Upper lobe of right lung (tissue), 1 donor: ENCODE measurements at places on chromosomes 16 and 17.

DNA sequence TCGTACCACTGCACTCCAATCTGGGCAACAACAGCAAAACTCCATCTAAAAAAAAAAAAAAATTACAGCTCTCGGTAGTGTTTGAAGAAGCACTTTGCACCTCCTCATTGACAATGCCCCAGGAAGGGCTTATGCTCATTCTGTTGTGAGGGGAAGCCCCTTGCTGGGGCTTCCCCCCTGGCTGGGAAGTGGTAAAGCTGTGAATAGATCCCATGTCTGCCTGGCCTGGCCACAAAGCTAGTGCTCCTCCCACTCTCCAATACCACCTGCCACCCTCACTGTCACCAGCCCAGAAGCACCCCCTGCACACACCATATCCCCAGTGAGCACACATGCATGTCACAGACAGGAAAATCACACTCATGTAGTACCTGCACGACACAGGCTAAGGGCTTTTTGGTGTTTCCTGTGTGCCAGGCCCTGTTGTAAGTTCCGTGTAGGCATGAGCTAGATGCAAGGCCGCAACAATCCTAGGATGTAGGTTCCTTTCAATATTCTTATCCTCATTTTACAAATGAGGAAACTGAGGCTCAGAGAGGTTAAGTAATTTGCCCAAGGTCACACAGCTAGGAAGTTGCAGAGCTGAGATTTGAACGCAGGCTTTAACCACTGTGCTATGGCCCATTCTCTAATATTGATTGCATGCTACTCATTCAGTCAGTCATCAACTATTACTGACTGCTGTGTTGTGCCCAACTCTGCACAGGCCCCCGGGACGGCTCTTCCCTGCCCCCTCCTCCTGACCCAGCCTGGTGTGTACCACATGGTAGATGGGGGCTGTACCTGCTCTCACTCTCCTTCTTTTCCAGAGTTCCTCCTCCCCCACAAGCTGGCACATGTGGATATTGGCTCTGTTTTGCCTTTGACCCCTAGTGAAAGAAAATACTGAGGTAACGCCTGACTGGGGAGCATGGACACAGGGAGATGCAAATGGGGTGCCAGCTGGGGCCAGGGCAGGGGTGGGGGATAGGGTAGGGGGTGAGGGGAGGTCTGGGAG lies 11.9 kb upstream of the COL1A1 start:
- DNase-seq = no peak

DNA sequence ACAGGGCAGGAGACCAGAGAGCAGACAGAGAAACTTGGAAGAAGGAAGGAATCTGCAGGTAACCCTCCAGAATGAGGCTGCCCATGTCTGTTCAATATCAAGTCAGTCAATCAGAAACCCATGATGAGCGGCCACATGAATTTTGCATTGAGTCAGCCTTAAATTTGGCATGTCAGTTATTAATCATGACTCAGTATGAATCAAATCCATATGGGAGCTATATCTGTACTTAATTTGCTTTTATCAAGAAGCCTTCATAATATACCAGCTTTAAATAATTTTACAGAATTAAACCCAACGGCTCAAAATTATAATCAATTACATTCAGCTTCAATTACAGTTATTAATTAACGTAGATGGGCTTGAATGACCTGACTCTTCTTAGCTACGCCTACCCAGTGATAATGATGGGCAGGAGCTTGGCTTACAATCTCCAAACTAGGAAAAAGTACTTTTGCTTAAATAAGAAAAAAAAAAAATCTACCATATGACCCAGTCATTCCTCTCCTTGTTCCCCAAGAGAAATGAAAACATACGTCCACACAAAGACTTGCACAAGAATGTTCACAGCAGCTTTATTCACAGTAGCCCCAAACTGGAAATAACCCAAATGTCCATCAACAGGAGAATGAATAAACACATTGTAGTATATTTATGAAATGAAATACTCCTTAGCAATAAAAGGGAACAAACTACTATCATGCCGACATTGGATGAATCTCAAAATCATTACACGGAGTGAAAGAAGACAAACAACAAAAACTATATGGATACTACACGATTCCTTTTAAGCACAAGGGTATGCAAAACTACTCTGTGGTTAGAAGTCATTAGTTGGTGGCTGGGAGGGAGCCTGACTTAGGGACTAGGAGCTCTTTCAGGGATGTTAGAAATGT lies 48.6 kb downstream of the SLC39A11 start:
- no peak for DNase-seq

DNA sequence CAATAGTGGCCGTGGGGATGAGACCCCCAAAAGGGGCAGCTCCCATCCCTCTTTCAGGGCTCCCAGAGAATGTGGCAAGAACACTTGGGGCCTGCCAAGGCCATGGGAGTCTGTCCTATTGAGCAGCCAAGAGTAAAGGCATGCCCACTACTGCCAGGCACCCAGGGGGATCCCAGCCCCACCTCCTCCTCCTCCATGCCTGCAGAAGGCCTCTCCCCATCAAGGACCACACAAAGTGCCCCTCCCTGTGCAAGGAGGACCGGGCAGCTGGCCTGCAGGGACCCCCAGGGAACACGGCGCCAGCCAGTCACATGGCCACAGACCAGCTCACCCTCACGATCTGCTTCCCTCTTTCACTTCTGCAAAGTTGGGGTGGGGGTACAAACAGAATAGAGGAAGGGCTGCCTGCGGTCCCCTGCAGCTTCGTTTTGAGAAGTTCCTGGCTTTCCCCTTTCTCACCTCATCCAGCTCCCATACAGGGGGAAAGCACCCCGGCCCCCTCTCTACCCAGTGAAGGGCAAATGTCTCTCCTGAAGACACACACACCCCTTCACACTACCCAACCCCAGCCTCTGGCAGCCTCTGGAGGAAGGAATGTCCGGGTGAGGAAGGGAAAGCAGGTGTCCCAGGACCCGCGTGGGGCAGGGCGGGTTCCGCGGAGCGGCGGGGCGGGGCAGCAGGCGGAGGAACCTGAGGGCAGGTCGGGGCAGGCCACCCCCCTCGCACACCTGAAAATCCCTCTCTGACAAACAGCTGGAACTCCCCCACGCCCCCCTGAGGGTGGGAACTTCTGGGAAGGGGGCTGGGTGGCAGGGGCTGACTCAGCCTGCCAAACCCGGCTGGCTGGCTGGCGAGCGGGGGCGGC lies 2.0 kb downstream of the PPP1R9B start:
- DNase-seq = peak; percentile 84

DNA sequence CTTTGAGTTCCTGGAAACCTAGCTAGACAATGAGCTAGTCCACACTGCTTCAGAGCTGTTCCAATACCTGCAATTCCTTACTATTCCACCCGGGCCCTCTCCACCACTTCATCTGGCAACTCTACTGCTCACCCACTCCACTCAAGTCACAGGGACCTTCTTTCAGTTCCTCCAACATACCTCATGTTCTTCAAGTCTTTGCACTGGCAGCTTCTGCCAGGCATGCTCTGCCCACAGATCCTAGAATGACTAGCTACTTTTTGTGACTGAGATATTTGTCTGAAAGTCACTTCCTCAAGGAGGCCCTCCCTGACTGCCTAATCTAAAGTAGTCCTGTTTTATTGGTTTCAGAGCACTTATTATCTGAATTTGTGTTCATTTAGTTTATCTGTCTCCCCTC lies 86.4 kb downstream of the TEX14 start:
- DNase-seq = no peak

GRCh38 chr17:75065562-75066151 lies 18.6 kb downstream of the KCTD2 start:
- DNase-seq = no peak

DNA sequence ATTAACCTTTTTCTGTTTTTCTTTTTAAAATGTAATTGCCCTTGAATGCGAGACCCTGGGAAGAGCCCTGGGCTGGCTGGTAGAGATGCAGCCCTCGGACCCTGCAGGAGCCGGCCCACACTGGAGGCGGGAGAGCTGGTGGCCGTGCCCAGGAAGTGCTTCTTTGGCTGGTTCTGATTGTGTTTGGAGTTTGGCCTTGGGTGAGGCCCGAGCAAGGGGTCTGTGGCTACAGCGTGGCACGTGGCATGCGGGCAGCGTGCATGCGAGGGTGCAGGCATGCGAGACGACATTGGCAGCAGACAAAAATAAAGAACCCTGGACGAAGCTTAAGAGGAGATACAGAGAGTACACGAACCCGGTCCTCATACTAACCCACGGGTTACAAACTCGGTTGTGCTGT lies 49.7 kb downstream of the PRMT7 start:
- no peak for DNase-seq

DNA sequence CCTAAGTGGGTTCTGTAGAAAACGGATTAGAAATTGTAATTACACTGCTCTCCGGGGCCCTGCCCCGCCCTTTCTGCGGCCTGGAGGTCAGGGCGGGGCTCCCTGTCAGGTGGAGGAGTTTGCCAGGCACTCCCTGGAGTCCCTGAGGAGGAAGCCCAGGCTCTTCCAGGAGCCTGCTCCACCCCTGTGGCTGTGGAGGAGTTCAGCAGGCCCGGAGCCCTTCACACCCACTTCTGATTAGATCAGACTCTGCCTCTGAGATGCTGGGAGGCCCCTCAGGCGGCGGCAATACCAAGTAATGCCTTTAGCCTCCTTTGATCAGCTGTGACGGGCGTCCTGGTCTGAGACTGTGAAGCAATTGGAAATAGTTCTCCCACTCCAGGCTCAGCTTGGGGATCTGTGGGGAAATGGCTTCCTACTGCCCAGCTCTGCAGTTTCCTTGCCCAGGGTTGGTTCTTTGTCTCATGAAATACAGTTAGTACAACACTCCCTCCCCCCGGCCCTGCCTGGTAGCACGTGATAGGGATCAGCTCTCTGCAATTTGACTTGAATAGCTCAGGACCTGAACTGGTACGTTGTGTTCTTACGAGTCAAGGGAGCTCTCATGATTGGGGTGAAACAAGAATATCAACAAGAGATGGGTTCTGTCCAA lies 22.3 kb downstream of the BAIAP2 start:
- DNase-seq = peak; percentile 91

DNA sequence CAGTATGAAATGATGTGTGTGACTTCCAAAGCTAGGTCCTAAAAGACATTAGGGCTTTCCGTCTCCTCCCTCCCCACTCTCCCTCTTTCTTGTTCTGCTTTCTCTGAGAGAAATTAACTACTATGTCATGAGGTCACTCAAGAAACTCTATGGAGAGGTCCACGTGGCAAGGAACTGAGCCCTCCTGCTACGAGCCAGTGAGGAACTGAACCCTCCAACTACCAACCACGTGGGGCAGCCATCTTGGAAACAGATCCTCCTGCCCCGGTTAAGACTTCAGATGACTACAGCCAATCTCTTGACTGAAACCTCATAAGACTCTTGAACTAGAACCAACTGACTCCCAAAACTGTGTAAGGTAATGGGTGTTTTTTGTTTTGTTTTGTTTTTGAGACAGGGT lies 4.2 kb upstream of the ALOX15 start:
- peak; percentile 64 for DNase-seq

- DNase-seq = no peak
Measured at GRCh38 chr17:45998987-45999899, at the start of gene STH. Gene STH (plus strand): TSS chr17:45999250. CDS start chr17:45999280, 30 bp downstream.

DNA sequence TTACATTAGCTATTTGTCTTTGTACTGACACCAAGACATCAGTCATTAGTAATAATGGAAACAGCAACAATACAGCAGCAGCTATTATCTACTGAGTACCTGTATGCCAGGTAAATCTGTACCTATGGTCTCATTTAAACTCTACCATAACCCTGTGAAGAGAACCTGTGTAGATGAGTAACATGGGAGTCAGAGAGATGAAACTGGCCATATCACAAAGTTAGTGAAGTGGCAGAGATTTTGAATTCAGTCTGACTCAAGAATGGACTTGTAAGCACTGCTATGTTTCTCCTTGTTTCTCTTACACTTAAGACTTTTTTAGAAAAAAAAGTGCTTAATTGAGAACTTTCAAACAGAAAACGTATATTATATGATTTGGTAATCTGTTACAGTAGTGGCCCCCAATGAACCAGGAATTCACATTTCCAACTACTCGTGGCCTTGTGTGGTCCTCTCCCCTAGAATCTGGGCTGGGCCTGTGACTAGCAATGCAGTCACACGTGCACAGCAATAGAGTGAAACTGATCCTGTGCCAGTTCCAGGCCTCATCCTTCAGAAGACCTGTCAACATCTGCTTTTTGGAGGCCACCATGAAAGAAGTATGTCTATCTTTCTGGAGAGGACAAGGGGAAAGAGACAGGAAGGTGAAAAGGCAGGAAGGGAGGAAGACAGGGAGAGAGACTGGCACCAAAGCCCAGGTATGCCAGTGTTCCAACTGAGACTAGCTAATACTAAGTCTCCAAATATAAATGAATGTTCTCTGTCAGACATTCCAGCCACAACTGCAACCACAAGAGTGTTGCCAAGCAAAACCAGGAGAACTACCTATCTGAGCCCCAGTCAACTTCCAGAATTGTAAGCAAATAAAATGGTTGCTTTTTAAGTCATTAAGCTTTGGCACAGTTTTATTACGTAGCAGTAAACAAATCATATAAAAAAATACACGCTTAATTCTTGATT lies 12.0 kb downstream of the CRLF3 start:
- DNase-seq = no peak

DNA sequence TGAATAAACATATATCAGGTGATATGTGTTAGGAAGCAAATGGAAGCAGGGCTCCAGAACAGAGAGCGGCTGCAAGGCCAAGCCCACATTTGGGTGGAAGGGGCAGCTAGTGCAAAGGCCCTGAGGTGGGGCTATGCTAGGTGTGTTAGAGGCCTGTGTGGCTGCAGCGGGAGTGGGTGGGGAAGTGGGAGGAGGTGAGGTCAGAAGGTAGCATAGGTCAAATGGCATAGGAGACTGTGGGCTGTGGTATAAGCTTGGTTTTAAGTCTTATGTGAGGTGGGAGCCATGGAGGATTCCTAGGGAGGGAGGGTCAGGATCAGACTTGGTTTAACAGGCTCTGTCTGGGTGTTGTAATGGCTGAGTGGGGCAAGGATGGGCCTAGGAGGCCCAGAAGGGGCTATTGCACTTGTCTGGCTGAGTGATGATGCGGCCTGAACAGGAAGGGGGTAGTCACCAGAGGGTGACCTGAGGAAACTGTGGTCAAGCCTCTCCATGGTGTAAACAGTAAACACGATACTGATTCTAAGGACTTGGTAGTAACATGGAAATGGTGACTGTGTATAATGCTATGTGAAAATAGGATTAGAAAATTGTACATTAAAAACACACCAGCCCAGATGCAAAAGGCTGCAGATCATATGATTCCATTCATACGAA lies 31.1 kb downstream of the RAI1 start:
- no peak for DNase-seq

DNA sequence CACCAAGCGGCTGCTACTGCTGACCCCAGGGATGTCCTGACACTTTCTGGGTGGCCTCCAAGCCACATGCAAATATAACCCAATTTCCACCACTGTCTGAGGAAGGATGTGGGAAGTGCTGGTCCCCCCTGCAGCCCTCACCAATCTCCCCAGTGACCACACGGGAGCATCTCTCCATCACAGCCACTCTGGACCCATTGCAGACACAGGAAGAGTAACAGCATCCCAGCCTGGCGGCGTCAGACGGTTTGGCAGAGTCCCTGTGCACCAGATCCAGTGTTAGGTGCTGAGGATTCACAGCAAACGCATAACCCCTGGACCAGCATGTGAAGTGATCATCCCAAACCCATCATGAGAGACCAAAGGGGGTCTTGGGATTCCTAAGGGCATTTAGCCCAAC lies 163.7 kb upstream of the TNRC6C start:
- no peak for DNase-seq

GRCh38 chr16:80367037-80367658 lies 173.6 kb upstream of the DYNLRB2 start:
- no peak for DNase-seq

- DNase-seq = no peak
Measured at GRCh38 chr17:15442311-15443180, 24.9 kb downstream of the CDRT4 start.

GRCh38 chr17:62111562-62112171 lies 46.6 kb upstream of the MED13 start:
- DNase-seq = no peak

- peak; percentile 91 for DNase-seq
Measured at GRCh38 chr17:77887464-77888241, 70.8 kb upstream of the TNRC6C start.
